ENCODE measurements at places on chromosomes 3 and 15.
A peak's percentile ranks its signal among the peaks of the same experiment; 100 is the strongest.

DNA sequence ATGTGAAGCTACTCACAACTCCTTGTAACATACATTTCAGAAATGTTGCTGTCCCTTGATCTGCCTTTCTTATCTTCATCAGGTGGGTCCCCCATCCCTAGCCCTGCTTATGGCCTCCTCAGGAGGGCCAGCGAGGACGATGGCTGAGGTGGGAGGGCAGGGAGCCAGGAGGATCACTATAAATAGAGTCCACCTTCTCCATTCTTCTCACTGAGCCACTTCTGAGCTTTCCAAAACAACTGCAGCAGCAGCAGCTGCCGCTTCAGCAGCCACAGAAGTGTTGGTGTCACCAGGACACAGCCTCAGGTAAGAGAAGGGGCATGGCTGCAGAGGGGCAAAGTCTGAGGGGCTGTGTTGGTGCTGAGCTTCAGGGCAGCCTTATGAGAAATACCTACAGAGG is 53.5 kb downstream of the ANAPC13 start:
- DNase-seq = no peak

- DNase-seq = peak; percentile 80
Observed at GRCh38 chr3:138812806-138813205, 21.9 kb downstream of the PIK3CB start.

GRCh38 chr3:188244395-188244861 is 90.5 kb downstream of the LPP start:
- peak; percentile 60 for DNase-seq

DNA sequence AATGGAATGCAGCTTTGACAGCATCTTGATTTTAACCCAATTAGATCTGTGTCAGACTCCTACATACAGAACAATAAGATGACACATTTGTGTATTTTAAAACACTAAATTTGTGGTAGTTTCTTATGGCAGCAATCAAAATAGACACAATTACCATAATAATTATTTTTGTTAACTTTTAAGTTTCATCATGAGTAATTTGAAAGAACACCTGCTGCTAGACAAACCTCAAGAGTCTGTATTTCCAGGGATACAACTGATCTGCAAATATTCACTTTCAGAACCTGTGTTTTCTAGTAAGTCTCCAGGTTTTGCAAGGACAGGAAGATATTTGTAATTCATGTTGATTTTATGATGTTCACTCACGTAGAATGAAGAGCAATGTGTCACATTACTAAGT is 736.8 kb downstream of the DIPK2A start:
- DNase-seq = no peak

GRCh38 chr3:196990601-196991007 is 22.0 kb upstream of the PIGZ start:
- DNase-seq = no peak

All from iris pigment epithelial cell (primary cell).